GM20000 (cell line): ENCODE measurements at places on chromosomes 13 and 19.

DNA sequence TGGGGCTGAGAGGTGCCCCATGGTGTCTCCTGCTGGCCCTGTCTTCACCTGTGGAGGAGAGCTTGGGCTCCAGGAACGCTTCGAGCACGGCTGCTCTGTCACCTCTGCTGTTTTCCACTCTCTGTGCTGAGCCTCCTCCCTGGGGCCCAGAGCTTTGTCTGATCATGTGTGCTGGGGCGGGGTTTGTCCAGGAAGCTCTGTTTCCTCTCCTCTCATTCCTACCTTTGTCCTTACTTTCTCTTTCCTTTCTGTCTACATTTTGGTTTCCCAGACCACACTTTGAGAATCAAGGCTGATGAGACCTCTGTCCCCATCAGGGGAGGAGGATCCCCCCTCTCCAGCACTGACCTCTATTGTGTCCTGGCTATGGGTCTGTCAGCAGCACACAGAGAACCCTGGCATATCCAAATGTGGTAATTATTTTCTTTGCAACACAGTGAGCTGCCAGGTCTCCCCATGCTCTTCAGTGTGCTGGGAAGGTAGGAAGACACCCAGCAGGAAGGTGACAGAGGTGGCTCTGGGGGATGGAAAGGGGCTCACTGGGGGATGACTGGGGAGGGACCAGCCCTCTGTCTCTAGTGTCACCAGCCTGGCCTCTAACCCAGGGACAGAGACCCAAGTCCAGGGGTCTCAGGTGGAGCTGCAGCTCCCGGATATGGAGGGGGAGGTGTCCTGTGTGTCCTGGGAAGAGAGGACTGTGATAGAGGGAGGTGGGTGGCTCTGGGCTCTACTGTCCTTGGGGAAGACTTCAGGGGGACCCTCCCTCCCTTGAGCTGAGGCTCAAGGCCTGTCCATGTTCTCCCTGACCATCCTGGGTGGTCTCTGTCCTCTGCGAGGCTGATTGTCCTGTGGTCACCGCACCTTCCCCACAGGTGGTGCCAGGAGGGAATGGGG lies at the start of gene CEACAM1:
TSS of gene CEACAM1 (minus strand) at position 128 of the 894 bp plus-strand sequence. CDS start at position 21, 107 bp downstream.
- peak; percentile 66 for DNase-seq

GRCh38 chr13:113941571-113942191 lies 32.2 kb downstream of the C13orf46 start:
- DNase-seq = no peak

DNA sequence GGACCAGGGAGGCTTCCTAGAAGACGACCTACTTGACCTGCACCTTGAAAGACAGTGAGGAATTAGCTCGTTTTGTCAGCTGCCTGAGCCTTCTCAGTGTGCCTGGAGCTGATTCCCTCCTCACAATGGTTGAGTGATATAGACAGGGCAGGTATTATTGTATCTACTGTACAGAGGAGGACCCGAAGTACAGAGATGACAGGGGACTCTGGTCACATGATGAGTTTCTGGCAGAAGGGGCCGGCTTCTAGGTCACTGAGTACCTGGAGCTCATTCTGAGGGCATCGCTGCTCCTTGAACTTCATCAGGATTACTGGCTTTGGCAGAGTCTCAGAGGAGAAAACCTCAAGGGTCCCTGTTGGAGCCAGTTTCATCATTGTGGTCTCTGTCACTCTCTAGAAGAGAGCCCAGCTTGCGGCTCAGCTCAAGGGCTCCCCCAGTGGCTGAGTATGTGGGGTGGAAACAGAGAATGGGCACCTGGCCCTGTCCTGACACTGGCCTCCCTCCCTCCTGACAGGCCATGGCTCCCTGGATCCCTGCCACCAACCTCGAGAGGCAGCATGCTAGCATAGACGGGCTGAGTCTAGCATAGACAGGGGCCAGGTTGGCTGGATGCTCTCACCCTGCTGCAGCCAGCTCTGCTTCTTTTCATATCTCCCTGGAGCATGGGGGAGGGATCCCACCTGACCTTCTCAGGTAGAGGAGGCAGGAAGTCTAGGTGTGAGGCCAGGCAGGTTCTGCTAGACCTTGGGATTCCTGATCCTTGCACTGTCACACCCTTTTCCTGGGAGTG lies 38.7 kb downstream of the NFIX start:
- peak; percentile 74 for DNase-seq

GRCh38 chr19:44515031-44515430 lies 14.4 kb downstream of the CEACAM20 start:
- no peak for DNase-seq

DNA sequence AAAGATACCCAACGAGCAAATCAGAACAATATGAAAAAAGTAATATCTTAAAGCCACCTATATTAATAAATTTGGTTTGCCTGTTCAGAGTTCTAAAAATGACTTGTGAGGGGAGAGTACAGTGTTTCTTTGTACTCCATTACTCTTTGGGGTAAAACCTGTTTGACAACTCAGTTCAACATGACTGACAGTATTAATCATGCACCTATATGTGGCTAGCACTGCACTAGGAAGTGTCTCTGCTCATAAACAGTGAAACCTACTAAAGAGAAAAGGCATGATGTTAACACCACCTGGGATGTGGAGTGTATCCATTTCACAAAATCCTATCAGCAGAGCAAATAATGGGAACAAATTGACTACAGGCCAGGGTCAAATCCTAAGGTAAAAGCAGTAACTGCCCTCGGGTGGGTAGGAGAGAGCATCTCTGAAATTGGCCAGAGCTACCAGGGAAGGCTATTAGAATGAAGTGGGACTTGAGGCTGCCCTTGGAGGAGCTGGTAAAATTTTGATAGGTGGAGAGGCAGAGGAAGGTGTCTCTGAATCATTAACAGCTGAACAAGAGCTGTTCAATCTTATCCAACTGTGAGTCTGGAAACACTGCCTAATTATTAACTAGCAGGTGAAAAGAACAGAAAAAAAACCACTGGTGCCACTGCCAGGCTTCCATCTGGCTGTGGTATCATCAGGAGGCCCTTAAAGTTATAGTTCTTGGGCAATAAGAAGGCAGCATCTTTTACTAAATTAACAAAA lies 365.1 kb downstream of the DNAJC15 start:
- DNase-seq = no peak

DNA sequence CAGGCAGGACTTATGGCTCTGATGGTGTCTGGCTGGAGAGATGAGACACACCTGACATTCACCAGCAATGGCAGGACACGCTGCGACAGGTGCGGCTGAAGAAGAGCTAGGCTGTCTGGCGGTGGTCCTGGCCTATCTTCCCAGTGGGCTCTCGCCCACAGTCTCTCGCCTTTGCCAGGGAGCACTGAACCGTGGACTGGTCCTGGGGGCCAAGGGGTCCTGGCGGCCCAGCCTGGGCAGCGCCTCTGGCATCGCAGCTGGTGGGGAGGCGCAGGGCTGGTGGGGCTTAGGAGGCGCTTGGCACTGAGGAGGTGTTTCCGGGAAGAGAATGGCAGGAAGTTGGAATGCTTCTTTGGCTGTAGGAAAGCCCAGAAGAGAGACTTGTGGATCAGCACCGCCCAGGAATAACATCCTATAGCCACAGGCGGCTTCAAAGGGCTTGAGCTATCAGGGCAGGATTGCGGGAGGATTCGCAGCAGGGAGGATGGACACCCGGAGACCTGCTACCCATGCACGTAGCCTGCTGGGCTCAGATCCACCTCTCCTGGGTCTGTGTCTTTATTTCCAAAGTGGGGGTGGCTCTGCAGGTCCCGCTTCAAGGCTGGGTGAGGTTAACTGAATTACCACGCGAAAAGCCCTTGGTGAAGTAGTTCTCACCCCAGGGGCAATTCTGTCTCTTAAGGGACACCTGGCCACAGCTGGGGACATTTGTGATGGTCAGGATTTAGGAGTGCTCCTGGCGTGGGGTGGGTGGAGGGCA lies 14.6 kb downstream of the KDM4B start:
- DNase-seq = no peak

DNA sequence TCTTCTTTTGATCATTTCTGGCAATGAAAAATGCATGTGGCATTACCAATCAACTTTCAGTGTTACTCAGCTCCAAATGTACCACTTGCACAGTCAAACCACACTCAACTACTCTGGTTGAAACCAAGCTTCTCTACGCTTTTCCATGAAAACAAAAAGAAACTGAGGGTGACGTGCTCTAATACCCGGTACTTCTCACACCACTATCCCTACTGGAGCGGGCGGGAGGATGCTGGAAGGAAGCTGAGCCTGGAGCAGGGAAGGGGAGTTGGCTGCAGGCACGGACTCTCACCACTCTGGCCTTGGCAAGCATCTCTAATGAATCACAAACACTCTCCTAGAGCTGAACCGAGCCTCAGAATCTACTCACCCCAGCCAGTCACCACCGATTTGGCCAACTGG lies 48.2 kb downstream of the STK24 start:
- no peak for DNase-seq

GRCh38 chr19:55537741-55538111 lies 793 bp upstream of the SBK2 start:
- DNase-seq = peak; percentile 26

GRCh38 chr13:73767191-73767741 lies 366.9 kb downstream of the KLF12 start:
- no peak for DNase-seq

- no peak for DNase-seq
These were observed 149.0 kb upstream of the ZNF536 start for GRCh38 chr19:30222992-30223865.

DNA sequence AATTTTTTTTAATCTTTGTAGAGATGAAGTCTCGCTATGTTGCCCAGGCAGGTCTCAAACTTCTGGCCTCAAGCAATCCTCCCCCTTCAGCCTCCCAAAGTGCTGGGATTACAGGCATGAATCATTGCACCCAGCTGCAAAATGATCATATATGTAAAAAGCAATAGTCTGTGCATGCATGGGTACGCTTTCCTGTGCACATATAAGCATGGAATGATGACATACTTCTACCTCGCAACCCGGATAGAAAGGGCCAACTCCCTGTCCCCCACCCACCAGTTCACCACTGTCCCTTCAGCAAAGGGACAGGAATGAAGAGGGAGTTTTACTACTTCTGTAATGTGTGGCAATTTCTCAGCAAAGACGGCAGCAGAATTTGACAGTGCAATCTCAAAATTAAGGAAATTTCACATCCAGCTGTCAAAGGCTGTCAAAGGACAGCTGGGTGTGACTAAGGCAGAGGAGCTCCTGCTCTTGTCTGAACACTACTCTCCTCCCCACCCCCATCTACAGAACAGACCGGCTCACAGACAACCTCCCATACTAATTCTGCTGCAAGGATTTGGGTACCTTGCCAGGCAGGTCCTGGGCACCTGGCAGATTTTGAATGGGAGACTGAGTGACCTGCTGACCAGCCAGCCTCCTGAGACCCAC lies 95.6 kb downstream of the TSHZ3 start:
- no peak for DNase-seq

DNA sequence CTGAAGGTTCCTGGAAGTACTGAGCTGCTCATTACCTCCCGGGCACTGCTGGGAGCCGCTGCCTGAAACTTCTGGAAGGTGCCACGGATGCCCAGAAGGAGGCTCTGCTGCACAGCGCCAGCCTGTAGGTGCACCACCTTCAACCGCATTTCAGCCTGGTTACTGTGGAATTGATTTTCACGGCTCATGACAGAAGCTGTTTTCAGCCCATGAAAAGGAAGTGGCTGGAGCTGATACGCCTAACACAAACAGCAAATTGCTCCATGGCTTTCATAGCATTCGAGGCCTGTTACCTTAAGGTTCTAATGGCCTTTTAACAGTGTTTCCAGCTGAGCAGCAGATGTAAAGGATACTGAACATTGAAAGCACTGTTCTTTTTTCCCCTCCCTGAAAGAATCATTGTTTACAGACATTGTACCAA lies 22.0 kb downstream of the GPC6 start:
- DNase-seq = no peak

DNA sequence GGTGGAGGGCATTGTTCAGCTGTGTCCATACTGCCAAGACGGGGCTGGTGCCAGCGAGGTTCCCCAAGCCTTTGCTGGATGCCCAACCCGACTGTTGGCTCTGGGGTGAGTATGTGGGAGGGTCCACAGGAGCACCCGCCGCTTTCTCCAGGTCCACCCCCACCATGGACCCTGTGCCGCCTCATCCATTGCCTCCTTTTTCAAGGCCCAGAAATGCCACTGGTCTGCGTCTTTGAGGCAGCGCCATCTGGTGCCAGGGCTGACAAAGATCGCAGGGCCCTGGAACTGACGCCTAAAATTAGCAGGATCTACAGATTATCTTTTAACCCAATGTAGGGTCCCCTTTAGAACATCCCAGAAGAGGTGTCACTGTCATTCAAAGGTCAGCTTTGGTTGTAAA lies 34.6 kb downstream of the NFIX start:
- no peak for DNase-seq

DNA sequence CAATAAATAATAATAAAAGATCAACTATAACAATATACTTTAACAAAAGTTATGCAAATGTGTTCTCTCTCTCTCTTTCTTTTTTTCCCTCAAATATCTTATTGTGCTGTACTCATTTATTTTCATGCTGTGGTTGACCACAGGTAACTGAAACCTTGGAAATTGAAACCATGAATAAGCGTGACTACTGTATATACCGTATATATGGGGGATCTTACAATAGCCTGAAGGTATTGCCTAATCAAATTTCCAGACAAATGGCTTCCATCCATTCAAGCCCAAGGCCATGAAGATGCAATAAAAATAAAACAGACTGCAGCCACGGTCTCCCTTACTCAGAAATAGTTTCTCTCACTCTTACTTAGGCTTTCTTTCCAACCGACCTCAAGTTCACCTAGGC lies 98.3 kb downstream of the SLITRK6 start:
- DNase-seq = no peak

- DNase-seq = no peak
These were observed 122.9 kb upstream of the SPRY2 start for GRCh38 chr13:80463673-80464352.

DNA sequence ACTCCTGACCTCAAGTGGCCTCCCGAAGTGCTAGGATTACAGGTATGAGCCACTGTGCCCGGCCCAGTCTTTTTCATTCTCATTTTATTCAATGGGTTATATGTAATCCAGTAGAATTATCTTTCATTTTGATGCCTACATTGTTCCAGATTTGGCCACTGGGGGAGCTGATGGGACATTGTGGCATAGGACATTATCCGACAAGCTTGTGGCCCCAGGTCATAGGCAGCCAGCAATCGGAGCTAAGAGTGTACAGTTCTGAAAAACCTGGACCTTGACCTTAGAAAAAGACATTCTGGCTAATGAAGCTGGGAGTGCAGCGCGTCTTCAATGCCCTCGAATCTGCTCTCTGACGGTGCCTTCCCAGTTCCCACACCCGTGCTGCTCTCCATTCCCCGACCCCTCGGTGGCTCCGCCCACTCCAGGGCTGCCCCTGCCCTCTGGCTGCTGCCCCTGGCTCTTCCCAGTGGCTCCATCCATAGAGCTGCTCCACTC lies 108.7 kb downstream of the TEX29 start:
- peak; percentile 58 for DNase-seq

DNA sequence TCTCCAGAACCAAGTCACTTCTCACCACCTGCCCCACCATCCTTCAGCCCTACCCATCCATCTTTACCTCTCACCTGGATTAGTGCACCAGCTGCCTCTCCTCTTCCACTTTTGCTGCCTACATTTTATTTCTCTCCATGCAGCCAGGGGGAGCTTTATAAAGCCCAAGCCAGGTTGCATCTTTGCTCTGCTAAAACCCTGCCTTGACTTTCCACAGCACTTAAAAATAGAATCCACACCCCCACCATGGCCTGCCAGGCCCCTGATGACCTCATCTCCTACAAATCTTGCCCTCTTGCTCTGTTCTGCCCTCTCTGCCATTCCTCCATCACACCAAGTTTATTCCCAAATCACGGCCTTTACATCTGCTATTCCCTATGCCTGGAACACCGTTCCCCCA lies 1.8 kb downstream of the HOOK2 start:
- DNase-seq = no peak

GRCh38 chr19:47418692-47419029 lies 666 bp downstream of the MEIS3 start:
- DNase-seq = no peak
